ACHN (cell line): ENCODE measurements at places on chromosomes 12 and 14.

GRCh38 chr14:100864960-100865681 lies 38.4 kb downstream of the RTL1 start:
- DNase-seq = no peak

DNA sequence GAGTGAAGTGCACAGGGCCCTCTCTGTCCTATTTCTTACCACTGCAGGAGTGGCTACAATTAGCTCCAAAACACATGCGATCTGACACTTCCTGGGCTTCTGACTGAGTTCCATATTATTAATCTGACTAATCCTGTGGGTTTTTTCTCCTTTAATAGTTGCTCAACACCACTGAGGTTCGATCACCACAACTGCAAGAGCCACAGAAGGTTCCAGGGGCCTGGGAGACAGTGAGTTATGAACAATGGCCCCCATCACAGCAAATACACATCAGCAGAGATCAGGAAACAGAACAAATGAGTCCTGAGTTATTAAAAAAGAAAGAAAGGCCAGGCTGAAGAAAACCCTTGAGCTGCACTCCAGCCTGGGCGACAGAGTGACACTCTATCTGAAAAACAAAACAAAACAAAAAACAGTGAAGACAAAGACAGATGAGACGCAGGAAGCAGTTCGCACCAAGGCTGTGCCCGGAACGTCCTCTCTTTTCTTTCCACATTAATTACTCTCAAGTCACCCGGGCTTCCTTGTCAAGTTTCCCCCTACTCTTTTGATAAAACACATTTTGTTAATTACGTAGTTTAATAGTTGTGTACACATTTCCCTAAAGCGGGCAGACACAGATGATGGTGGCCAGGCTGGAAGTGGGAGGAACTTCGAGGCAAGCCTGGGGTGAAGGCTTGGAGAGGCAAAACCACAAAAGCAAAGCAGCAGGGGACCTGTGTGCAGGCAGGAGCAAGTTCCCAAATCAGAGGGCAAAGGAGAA lies 42.7 kb downstream of the CDC42BPB start:
- DNase-seq = no peak

- peak; percentile 65 for DNase-seq
Measured at GRCh38 chr12:10634427-10634826, 21.0 kb upstream of the MAGOHB start.

GRCh38 chr14:53278602-53279506 lies 125.7 kb upstream of the DDHD1 start:
- DNase-seq = no peak

- peak; percentile 54 for DNase-seq
Measured at GRCh38 chr12:50401500-50402081, 906 bp downstream of the LARP4 start.

- DNase-seq = no peak
Measured at GRCh38 chr12:107805488-107806180, 31.1 kb downstream of the ASCL4 start.

- DNase-seq = no peak
Measured at GRCh38 chr12:110007881-110008280, 8.7 kb downstream of the ANKRD13A start.

GRCh38 chr12:43805149-43805859 lies 813 bp downstream of the TWF1 start:
- peak; percentile 37 for DNase-seq

DNA sequence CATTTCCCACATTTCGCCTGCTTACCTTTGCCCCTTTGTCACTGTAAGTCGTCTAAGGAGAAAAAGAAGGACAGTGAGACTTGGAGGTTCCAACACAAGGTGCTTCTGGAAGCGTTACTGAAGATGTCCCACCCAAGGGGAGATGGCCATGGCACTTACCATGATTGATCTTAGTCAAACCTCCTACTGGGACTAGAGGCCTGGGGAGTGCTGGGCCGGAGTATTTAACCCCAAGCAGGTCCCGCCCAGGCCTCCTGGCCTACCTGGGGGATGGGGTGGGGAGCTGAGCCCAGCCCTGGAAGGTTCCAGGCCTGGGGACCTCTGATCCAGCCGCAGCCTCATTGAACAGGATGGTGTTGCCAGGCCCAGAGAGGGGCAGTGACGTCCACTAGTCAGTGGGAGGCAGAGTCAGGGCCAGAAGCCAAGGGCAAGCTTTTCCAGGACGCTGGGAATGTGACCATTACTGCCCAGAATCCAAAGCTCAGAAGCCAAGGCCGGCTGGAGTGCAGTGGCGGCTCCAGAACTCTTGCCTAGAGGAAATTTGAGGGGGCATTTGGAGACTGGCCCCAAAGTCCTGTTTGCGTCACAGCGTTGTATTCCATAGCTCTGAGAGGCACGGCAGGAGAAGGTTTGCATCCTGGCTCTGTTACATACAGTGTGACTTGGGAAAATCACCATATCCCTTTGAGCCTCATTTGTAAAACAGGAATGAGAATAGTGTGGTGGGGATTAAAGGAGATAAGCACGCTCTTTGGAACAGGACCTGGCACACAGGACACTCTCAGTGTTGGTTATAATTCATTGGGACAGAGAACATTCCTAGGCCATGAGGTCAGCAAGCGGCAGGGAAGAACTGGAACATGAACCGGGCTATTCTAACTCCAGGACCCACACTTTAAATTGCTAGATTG lies at the start of gene HPD:
TSS of gene HPD (minus strand) at position 198 of the 911 bp plus-strand sequence. CDS start at position 162, 36 bp downstream.
- DNase-seq = peak; percentile 80

GRCh38 chr12:95605087-95605486 lies 53.8 kb upstream of the USP44 start:
- DNase-seq = peak; percentile 88

DNA sequence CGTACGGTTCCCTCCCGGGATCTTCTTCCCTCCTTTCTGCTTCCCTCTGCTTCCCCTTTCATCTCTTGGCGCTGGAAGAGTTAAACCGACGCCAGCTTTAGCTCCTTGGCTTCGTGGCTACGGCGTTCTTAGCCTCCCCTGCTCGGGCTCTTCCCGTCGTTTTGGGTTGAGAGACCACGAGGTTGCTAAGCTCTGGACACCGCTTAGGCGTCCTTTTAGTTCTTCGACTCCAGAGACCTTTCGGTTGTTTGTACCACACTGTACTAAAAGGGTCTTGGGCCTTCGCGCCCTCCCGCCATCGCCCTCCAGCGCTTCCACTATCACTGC lies 545 bp downstream of the CPSF2 start:
- peak; percentile 35 for DNase-seq

- no peak for DNase-seq
Measured at GRCh38 chr12:86117711-86118110, 138.5 kb downstream of the MGAT4C start.

- no peak for DNase-seq
Measured at GRCh38 chr14:41604721-41605531, 1.8 kb upstream of the LRFN5 start.

GRCh38 chr14:102424520-102424919 lies 61.8 kb downstream of the TECPR2 start:
- DNase-seq = no peak

- no peak for DNase-seq
Measured at GRCh38 chr12:77231501-77231918, 166.1 kb upstream of the E2F7 start.
